Nephron progenitor cell (in vitro differentiated cells): ENCODE measurements at places on chromosomes 2 and 18.
A peak's percentile ranks its signal among the peaks of the same experiment; 100 is the strongest.

GRCh38 chr2:20728114-20728758 is 61.3 kb downstream of the GDF7 start:
- no peak for DNase-seq
- H3K4me3 ChIP-seq = no peak overlapping the region
- peaks cover 4% of the 10 kb centered on the region for H3K27me3 ChIP-seq
- peaks cover 12% of the 10 kb centered on the region for H3K4me1 ChIP-seq
- H3K36me3 ChIP-seq = peaks cover 54% of the 10 kb centered on the region
- peak overlapping the region; percentile 96 for H3K27ac ChIP-seq

GRCh38 chr18:49733321-49733720 is 80.0 kb downstream of the ACAA2 start:
- H3K4me3 ChIP-seq = no peak overlapping the region
- no peak for DNase-seq
- no peaks in the 10 kb centered on the region for H3K27me3 ChIP-seq
- H3K4me1 ChIP-seq = peaks cover 21% of the 10 kb centered on the region

DNA sequence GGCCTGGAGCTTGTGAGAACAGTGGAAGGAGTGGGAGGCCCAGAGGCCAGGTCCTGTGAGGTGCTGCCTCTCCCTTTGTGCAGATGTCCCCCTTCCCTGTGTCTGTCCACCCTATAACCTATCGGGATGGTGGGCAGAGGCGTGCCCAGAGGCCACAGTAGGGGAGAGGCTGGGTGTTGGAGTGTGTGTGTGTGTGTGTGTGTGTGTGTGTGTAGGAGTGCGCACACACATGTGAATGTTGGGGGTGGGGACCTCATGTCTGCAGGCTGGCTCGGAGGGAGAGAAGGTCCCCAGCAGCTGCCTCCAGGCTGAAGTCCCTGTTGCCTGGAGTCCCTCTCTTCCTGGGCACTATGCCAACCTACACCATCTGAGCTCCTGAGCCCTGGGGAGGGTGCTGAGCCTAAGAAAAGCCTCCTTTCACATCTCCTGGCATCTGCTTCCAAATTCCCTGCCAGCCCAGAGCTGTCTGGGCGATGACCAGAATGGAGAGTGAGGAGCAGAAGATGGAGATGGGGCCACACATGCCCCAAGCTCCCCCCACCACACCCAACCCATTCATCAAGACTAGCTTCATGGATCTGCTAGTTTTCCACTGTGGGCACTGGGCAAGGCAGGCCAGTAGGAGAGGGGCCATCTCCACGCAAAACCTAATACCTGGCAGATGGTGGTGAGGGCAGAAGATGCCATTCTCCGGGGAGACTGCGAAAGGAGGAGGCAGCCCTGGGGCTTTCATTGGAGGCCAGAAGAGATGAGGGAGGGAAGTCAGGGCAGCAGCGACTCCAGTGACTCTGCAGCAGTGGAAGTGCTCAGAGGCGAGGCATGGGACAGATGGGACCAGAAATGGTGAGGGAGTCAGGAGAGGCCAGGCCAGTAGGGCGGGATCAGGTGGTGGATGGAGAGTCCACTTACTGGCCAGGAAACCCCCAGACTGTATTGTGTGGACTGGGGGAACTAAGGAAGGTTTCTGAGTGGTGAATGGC is 20.3 kb downstream of the KCNK3 start:
- H3K27me3 ChIP-seq = peaks cover 5% of the 10 kb centered on the region
- H3K4me3 ChIP-seq = peak overlapping the region; percentile 48
- peaks cover 55% of the 10 kb centered on the region for H3K4me1 ChIP-seq
- no peaks in the 10 kb centered on the region for H3K36me3 ChIP-seq

DNA sequence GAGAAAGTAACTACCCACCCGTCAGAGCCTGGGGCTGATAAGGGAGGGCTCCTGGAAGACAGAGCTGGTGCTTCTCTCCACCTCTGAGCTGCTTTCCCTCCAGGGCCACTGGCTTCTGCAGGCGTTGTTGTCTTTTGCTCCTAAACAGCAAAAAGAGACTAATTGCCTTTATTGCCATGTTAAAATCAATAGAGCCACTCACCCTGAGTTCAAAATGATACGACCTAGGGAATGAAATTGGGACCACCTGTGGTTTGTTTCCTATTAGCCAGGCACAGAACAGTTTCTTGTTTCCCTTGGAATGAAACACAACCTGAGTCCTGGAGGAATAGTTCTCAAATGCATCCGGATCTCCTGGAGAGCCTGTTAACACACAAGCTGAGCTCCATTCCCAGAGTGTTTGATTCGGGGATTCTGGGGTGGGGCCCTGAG is 45.8 kb downstream of the TCF7L1 start:
- H3K4me3 ChIP-seq = peak overlapping the region; percentile 51
- peaks cover 5% of the 10 kb centered on the region for H3K27me3 ChIP-seq
- peaks cover 84% of the 10 kb centered on the region for H3K4me1 ChIP-seq
- no peak for DNase-seq
- peak overlapping the region; percentile 94 for H3K27ac ChIP-seq

DNA sequence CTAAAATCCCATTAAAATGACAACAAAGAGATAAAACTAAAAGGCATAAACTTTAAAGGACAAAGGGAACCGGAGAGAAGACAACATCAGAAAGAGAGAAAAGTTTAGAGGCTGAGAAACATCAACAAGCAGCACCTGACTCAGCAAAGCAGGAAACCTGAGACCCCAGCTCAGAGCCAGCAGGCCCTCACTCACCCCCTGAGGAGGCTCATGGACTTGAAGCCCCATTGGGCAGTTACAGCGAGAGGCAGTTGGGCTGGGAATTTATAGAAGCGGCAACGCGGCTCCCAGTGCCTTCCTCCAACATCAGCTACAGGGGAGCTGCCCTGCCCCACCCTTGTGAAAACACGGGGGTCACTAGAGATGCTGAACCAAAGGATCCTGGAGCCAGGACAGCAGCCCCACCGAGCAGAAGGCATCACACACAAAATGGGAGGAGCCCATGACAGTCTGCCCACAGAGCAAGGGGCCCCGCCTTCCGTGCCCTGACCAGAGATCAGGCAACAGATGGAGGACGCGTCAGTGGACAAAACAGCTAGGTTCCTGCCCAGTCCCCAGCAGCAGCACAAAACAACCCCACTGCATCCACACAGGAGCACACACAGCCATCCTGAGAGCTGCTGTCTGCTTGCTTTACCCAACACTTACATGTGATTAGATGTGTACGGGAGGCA is 52.7 kb downstream of the CMPK2 start:
- H3K27me3 ChIP-seq = peaks cover 9% of the 10 kb centered on the region
- H3K4me1 ChIP-seq = peaks cover 25% of the 10 kb centered on the region
- H3K4me3 ChIP-seq = no peak overlapping the region

DNA sequence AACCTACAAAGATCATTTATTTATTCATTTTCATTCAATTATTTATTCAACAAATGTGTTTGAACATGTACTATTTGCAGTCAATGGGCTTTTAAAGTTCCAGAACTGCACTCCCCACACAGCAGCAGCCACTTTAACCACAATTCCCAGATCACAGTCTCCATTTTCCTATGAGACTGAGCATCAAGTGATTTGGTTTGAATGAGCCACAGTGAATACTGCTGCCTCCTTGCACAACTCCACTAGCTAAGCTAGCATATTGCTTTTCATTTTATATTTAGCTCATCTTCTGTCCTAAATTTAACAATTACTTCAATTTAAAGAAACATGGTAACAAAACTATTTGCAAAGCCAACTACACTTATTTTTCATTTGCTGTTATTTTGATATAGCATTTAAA is 353.4 kb upstream of the VRK2 start:
- DNase-seq = no peak
- H3K36me3 ChIP-seq = no peaks in the 10 kb centered on the region
- H3K27ac ChIP-seq = no peak overlapping the region
- no peaks in the 10 kb centered on the region for H3K4me1 ChIP-seq
- no peak overlapping the region for H3K4me3 ChIP-seq
- no peaks in the 10 kb centered on the region for H3K27me3 ChIP-seq

- no peak for DNase-seq
- H3K36me3 ChIP-seq = no peaks in the 10 kb centered on the region
- no peaks in the 10 kb centered on the region for H3K4me1 ChIP-seq
- H3K4me3 ChIP-seq = no peak overlapping the region
- peaks cover 75% of the 10 kb centered on the region for H3K27me3 ChIP-seq
- no peak overlapping the region for H3K27ac ChIP-seq
Observed at GRCh38 chr18:47226660-47227059, 24.8 kb downstream of the SKOR2 start.

DNA sequence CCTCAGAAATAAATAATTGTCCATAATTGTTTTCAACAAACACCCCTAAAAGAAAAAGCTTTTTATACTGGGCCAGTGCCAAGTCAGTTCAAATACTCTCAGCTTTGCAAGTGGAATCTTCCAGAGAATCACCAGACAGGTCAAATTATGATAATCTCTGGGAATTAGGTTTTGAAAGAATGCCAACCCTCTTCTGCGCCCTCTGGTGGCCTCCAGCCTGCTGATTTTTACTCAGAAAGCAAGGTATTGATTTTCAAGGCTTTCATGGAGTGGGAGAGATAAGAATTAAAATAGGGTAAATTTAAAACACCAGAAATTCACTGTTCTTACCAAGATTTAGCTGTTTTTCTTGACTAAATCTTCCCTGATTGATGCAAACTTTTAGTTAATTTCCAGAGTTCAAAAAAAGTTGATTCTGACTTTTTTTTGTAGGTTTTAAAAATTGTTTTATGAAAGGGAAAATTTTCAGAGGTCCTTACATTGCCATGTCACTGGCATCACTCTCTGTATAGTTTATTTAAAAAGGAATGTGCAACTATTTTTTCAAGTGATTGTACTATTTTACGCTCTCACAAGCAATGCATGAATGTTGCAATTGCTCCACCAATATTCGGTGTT is 282.9 kb upstream of the TNP1 start:
- peak; percentile 21 for DNase-seq
- peaks cover 36% of the 10 kb centered on the region for H3K36me3 ChIP-seq
- H3K4me3 ChIP-seq = no peak overlapping the region
- H3K27ac ChIP-seq = no peak overlapping the region

DNA sequence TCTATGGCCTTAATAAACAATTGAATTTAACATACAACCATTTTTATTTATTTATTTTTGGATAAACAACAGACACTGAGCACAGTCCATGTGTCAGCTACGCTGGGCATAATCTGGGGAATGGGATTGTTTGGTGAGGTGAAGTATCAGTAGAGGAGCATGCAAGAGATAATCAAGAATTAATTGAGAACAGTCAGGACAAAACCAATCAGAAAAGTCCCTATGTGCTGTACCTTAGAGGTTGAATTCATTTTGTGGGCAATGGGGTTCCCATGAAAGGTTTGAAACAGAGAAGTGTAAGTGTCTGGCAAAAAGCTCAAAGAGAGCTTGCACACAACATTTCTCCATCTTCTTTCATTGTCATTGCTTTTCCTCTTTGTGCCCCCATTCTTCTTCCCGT is 198.2 kb downstream of the RNF144A start:
- DNase-seq = no peak
- H3K27ac ChIP-seq = no peak overlapping the region
- H3K4me3 ChIP-seq = no peak overlapping the region
- peaks cover 29% of the 10 kb centered on the region for H3K36me3 ChIP-seq
- H3K27me3 ChIP-seq = peaks cover 2% of the 10 kb centered on the region
